ENCODE measurements at places on chromosomes 5 and 9.

GRCh38 chr9:75658301-75658905 lies 232.1 kb upstream of the PCSK5 start:
- no peak for DNase-seq

DNA sequence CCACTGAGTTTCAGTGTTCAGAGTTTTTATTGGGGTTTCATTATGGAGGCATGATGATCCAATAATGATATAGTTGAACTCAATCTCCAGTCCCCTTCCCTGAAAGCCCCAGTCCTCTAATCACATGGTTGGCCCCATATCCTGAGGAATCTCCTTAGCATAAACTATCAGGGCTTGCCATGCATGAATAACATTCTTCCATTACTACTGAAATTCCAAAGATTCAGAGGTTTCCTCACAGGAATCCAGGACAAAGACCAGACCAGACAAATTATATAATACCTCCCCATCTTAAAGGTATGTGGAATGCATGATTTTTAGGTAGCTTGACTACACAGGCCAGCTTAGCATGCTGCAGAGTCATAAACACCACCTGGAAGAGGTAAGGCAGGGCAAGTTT lies 15.5 kb upstream of the LRRTM2 start:
- DNase-seq = no peak

DNA sequence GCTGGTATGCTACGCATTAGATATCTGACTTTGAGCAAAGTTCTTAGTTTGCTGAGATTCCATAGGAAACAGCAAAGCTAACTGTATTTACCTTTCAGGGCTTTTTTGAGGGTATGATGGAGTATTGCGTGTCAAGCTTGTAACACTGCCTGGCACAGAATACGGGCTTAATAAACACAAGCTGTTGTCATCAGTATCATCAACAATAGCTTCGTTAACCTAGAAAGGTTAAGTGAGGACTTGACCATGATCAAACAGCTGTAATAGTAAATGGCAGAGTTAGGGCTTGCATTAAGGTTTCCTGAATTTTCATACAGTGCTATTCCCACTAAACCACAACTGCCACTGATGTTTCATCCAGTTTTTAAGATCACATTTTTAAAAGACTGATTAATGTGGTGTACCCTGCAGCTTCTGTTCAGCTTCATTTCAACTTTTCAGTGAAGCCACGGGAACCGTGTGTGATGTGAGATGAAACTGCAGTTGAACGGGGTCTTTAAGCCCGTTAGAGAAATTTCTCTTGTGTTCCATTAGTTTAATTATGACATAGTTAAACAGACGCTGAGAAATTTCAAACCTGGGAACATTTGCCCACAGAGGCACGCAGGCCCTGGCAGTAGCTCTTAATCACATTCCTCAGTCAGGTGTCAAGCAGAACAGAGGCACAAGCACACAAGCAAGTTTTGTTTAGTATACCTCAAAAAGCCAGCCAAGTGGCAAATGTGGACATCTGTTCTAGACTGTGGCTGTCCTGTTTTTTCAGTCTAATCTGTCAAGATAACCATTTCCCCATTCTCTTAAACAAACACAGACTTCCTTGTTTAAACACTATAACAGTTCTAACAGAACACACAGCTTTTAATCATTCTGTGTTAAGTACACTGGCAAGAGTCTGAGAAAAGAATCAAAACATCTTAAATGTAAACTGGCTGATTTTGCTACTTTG lies 147.1 kb downstream of the ZNF608 start:
- DNase-seq = peak; percentile 41

DNA sequence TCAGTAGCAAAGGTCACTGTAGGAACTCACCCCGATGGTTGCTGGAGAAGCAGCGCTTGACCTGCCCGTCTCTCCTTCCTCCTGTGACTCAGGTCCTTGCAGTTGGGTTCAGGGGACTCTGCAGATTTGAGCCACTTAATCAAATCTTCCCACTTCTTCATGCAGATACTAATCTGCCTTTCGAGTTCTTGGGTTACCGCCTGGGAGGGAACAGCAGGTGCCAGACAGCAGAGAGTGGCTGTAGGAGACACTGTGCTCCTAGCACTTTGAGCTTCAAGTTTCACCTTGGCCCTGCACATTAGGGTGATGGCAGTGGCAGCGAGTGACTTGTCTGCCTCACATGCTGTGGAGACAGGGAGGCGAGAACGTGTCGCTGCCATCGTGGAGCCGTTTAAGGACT lies 478.3 kb downstream of the PSAT1 start:
- no peak for DNase-seq

DNA sequence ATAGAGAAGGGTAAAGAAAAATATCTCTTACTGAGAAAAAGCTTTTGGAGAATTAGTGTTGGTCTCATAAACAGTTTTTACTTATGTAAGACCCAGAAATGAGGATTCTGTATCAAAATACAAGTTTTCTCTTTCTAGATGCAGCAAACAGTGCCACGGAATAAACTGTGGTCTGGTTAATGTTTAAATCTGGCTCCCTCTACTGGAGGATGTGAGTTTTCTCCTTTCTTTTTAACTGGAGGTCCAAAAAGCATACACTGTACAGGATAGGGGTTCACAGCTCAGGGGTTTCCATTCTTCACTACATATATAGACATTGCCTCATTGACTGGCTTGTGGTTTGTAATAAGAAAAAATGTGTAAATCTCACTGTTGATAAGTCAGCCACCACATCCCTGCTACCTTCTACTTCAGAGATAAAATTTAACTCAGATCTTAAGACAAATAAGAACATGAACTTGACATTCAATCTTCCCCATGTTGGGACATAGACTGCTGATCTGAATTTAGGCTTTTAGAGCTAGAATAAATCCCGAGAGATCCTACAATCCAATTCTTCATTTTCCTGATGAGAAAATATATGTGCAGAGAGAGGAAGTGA lies 98.9 kb downstream of the CFAP95 start:
- peak; percentile 52 for DNase-seq

- DNase-seq = no peak
Observed at GRCh38 chr5:39158127-39158593, 61.2 kb downstream of the FYB1 start.

- DNase-seq = no peak
Observed at GRCh38 chr5:170639221-170639925, 135.6 kb downstream of the KCNIP1 start.

- DNase-seq = no peak
Observed at GRCh38 chr9:93130861-93131481, 3.1 kb downstream of the NINJ1 start.

DNA sequence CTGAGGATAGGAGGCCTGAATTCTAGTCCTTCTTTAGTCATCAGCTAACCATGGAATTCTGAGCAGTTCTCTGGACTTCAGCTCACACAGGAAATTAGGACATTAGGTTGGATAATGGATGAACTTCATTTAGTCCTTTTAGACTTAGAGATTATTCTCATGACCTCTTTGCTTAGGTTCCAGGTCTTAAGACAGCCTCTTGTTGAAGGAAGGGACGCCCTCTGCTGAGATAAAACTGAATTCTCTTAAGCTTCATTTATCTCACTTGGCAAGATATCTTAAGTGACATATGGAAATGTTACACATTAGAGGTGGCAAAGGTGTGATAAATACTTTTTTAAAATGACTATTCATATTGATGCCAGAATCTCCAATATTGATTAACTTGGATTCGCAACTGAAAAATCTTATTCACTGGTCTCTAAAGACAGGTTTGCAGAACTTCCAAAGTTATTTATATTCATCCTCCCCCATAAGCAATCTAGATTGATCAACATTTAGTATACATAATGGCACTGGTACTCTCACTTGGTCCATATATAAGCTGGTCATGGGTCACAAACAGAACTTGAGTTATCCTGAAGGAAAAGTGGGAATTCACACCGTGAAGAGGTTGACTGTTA lies 16.9 kb upstream of the ZNF366 start:
- DNase-seq = peak; percentile 70

GRCh38 chr9:13070612-13071595 lies 208.6 kb downstream of the MPDZ start:
- no peak for DNase-seq

GRCh38 chr5:144971108-144971850 lies 800.6 kb downstream of the KCTD16 start:
- DNase-seq = no peak

Measured in LoVo (cell line).